ENCODE measurements at places on chromosomes 6 and 20.
A peak's percentile ranks its signal among the peaks of the same experiment; 100 is the strongest.

DNA sequence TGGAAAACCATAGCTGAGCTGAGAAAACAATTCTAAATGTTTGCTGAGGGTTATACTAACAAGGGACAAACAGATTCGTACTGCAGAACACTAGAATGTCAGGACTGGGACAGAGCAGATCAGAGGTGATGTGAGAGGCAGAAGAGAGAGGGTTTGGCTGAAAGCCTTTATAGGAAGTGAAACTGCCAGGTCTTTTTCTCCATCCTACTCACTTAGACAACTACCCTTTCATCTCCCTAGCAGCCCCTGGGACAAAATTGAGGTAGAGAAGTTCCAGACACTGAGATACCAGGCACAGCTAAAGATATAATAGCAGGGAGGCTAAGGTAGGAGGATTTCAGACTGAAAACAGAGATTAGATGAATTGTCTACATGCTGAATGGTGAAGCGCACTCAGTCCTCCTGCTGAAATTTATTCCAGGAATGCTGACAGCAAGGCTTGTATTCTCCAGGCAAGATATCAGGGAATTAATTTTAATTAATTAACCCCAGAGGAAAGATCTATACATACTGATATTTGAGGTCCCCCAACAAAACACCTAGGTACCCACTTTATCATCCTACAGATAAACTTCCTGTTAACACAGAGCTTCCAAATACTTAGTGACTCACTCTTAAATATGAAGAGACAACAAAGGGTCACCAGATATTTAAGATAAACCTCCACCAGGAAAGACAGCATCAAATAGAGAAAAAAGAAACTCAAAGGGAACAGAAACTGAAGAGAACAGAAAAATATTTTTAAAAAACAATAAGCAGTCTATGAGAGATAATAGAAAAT, 12.6 kb upstream of the EIF2S2 start:
- no peak for DNase-seq

GRCh38 chr20:43388268-43389002, 69.3 kb upstream of the SRSF6 start:
- peak; percentile 11 for DNase-seq

- no peak for DNase-seq
Observed at GRCh38 chr6:96611342-96611991, 48.5 kb downstream of the FHL5 start.

DNA sequence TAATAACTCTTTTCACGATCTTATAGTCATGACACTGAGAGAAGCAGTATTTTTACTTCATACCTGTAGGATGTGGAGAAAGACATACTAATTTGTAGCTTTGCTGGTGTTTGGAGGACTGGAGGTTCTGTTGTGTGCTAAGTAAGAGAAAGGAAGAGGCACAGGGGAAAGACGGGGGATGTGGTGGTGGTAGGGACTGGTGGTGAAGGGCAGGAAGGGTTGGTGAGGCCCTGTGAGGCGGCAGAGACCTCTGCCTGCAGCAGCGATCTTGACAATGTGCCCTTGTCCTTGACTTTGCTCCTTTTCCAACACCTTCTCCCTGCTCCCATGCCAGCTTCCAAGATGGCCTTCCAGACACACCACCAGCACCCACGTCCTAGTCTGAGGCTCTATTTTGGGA, 32.6 kb upstream of the MPC1 start:
- no peak for DNase-seq

DNA sequence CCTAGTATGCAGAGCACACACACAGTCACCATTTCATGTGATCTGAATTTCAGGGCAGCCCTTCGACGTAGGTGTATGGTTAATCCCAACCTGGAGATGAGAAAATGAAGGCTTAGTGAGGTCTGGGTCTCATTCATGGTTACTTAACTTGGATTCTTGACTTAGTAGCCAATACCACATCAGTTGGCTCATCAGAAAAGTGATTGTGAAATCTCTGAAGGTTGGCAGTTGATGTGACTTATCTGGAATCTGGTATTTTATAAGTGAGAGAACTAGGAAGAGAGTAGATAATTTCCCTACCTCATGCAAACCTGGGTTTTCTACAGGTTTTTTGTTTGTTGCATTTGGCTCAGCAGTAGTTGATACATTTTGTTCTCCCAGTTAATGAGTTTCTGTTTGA, 123.7 kb downstream of the CCDC170 start:
- no peak for DNase-seq

DNA sequence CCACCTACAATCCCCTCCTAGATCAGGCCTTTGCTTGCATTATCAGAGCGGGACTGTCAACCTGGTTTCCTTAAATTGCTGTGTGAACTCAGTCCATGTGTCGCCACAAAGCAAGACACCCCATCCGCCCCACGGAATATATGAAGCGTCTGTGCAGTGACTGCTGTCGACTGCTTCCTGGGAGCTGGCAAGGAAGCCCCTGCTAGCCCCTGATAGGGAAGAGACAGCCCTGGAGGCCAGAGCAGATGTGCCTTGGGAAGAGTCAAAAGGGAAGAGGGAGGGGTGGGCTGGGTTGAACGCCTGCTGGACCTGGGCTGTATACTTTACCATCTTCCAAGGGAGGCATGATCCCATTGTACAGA, 44.1 kb upstream of the APCDD1L start:
- DNase-seq: no peak

DNA sequence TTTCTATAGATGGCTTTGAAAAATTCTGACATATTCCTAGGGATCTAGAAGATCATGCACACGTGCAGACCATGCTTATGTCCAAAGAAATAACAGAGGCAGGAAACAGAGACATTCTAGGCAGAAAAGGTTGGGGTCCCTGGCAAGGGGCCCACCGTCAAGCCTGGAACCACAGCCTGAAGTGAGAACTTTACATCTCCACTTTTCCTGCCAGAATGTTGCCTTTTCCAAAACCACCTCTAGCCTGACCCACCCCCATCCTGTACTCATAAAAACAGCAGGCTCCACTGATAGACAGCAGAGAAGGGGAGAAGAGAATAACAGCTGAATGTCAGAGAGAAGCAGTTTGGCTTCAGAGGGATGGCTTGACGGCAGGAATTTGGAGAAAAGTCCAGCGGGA, 257.3 kb upstream of the NT5E start:
- no peak for DNase-seq

GRCh38 chr6:13923527-13924145, 1.1 kb upstream of the RNF182 start:
- no peak for DNase-seq

DNA sequence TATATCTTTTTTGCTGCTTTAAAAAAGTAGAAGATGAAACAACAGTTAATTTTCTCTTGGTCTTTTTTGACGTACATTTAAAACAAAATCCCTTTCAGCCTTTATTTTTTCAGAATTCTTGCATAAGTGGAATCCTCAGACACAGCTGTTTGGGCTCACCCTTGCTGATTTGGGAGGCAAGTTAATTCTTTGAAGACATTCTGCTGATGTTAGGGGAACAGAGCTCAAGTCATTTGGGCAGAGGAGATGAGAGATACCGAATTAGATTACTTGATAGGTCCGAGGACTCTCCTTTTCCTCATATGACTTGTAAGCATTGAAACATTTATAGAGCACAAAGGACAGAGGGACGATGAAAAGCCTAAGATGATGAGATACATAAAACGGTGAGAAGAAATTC, 567.9 kb upstream of the CITED2 start:
- DNase-seq: no peak

GRCh38 chr6:2480267-2480966, 235.0 kb upstream of the GMDS start:
- DNase-seq: no peak

DNA sequence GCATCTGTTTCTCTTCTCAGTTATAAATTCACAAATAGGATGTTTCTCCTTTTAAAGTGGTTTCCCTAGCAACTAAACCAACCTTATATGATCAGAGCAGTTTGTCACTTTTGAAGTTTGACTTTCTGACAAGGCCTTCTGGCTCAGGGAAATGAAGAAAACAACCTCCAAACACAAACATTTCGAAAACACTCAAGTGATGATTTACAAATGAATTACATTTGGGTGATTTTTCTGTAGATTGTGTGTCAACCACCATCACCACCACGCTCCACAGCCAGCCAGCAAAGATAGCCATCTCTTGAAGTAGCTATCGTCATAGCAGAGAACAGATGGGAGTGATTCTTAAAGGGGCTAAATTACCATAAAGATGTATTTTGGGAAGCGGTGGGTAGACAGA, 16.5 kb upstream of the MLIP start:
- DNase-seq: no peak

GRCh38 chr6:162736961-162737360, 9.2 kb downstream of the PACRG start:
- no peak for DNase-seq

DNA sequence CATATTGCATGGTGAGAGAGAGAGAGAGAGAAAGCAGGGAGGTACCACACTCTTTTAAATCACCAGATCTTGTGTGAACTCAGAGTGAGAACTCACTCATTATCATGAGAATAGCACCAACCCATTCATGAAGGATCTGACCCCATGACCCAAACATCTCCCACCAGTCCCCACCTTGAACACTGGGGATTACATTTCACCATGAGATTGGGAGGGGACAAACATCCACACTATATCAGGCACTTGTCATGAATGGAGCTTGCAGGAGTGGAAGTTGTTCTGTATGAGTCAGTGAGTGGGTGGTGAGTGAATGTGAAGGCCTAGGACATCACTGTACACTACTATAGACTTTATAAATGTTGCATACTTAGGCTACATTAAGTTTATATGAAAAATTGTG, 47.7 kb upstream of the RNF182 start:
- DNase-seq: no peak

DNA sequence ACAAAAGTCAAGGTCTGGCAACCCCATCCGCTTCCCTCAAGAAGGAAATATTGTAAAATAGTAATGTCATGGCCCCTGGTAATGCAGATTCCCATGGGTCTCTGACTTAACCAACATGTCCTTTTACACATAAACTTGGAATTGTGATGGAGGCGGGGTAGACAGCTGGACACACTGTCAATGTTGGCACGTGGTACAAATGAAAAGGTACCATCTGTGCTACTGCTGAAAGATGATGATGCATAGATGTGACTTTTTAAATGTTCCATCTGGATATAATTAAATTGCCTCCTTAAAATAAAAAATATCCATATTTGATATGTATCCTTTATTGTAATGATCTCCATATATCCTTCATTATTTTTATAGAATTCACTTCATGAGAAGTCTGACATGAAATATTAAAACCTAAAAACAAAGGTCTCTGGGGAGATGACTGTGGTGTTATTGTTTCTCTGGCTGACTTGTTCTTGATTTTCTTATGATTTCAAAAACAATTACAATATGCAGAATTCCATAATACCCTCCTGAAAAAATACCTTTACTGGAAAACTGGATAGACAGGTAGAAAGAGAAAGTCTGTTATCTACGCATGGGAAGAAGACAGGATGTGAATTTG, 104.5 kb downstream of the MKKS start:
- no peak for DNase-seq

- peak; percentile 70 for DNase-seq
Observed at GRCh38 chr6:41733707-41734665, 1.4 kb downstream of the TFEB start.

- DNase-seq: peak; percentile 41
Observed at GRCh38 chr20:57628047-57628961, 8.1 kb upstream of the ZBP1 start.

DNA sequence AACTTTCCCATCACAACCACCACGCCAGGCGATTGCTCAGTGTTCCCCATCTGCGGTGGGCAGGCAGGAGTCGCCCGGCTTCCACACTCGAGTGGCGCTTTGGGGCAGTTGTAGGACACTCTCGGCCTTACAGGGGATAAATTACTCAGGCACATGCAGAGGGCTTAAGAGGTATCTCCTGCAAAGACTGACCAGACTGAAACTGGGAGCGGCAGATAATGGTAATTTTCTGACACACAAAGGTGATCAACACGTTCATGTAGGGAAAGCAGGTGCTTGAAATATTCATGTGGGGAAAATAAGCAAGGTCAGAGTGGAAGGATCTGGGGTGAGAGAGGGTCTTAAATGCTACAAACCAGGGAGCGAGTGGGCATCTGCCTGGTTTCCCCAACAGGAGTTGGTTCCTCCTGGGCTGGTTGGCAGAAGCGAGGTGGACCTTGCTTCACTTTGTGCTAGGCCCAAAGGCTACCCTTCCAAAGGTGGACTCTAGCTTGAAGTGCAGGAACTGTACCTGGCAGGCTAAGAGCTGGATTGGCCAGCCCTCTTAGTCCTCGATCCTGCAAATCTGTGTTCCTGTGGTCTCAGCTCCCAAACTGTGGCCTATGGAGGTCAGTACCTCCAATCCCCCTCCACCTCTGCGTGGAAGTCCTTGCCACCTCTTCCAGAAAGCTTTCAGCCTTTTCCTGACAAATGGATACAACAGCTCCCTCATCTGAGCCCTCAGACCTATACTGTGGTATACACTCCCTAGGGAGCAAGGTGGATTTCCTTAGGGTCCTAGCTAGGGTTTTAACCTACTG, 16.7 kb downstream of the PLAGL2 start:
- peak; percentile 55 for DNase-seq

DNA sequence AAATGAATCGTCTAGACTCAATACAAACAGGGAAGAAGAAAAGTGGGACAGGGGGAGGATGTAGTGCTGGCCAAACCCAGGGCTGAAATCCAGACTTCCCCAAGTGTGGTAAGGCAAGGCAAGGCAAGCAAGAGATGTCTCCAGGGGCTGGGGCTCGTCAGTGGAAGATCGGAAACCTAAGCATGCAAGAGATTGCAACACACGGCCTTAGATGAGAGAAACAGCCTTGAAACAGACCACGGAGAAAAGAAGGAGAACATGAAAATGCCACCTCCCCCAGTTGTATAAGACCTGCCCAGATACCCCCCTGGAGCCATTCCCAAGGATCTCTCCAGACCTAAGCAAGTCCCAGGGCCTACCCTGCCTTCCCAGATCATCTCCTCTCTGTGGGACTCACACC, 20.0 kb downstream of the VEGFA start:
- DNase-seq: no peak

DNA sequence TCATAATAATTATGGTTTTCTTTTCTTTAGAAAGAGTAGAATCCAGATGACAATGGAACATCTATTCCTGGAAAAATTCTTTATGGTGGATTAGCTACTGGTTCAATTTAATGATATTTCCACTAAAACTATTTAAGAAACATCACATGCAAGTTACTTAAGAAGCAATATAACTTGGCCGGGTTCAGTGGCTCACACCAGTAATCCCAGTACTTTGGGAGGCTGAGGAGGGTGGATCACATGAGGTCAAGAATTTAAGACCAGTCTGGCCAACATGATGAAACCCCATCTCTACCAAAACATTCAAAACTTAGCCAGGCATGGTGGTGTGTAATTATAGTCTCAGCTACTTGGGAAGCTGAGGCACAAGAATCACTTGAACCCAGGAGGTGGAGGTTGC, 65.9 kb upstream of the SMLR1 start:
- DNase-seq: no peak

Data from stimulated activated CD4-positive, alpha-beta T cell treated with anti-CD3 and anti-CD28 coated beads, Interleukin-2, amount 100 ng/mL, for 24 hours (primary cell).